ENCODE measurements at places on chromosomes 1 and 21.

DNA sequence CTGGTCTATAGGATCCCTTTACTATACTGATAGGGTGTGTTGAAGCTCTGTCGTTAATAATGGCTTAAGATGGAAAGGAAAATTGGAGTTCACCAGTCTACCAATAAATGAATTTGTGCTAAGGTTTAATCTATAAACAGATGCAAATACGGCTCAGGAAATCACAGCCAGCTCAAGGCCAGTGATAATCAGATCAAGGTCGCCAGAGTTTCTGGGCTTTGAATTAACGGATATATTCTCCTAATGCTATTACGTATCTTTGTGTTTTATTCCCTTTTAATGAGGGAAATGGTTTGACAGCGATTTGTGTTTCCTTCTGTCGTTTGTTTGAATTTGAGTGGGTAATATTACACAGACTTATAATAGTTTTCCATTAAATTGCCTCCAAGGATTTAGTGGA is 279.6 kb downstream of the BACH1 start:
- DNase-seq: no peak

DNA sequence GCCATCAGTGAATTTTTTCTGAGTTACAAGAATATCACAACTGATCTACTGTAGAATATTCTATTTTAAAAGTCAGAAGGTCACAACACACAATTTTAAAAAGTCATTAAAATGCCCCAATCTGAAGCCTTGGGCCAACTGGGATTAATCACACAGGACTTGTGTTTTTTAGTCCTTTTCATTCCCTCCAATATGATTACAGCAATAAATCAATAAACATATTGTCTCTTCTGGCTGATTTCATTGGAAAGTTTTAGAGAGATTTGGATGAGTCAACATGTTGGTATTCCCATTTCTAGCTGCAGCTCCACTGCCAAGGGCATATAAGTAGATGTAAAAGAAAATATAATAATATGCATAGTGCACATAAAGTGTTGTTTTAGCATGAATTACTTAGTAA is 85.8 kb downstream of the NIBAN1 start:
- no peak for DNase-seq

DNA sequence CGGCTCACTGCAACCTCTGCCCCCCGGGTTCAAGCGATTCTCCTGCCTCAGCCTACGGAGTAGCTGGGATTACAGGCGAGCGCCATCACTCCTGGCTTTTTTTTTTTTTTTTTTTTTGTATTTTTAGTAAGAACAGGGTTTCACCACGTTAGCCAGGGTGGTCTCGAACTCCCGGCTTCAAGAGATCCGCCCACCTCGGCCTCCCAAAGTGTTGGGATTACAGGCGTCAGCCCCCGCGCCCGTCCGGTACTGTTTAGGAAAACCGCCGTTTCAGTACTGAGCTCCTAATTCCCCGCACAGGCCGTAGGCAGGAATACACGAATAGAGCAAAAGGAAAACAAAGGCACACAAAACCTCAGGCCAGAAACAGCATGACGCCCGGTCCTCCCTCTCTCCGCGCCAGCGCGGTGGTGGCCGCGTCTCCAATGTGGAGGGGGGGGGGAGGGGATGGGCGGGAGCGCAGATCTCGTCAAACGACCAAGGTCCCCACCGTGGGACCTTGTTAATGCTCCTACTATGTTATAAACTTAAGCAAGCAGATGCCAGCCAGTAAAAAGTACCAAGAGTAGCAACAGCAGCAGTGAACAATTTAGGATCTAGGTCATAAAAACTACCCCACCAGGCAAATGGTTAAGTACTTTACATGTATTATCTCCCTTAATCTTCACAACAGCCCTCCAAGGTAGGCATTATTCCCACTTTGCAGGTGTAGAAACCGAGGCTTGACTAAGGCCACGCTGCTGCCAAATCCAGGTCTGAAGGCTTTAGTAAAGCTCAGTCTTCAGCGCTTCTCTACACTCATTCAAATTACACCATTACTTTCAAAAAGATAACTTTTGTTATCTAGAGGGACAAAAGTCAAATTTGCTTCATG is 648 bp upstream of the ADAR start:
- no peak for DNase-seq

- DNase-seq: no peak
Measured at GRCh38 chr1:47587891-47588582, 150.2 kb downstream of the FOXD2 start.

DNA sequence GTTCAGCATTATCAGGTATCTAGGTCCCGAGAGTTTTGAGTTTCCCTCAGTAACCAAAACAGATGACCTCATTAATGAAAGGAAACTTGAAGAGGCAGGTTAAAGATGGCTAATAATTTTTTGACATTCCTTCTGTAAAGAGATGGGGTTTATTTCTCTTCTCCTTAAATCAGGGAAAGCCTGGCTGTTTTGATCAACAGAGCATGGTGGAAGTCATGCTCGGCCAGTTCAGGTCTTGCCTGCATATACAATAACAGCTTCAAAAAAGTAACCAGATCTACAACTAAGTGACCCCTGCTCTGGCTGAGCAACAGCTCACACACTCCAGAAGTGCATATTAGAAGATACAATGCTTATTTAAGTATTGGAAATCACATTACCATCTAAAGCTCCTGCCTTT is 36.6 kb upstream of the POU2F1 start:
- no peak for DNase-seq

DNA sequence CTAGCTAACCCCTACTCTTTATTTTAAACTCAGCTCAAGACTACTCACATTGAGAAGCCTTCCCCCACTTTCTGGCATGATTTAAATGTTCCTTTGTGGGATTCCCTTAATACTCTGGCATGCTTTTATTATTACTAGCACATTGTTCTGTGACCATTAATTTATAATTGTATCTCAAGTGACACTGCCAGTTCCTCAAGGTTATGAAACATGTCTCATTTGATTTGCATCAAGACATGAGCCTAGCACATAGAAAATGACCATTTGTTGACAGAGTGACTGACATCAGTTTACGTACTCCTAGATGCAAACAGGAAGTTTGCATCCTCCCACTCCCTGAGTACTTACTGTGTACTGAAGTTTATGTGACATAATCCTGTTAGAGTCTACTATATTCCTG is 15.2 kb downstream of the RGS4 start:
- no peak for DNase-seq

GRCh38 chr1:245694753-245695195 is 540.0 kb downstream of the KIF26B start:
- DNase-seq: no peak

- DNase-seq: no peak
Measured at GRCh38 chr1:23018661-23019093, 591 bp upstream of the KDM1A start.

DNA sequence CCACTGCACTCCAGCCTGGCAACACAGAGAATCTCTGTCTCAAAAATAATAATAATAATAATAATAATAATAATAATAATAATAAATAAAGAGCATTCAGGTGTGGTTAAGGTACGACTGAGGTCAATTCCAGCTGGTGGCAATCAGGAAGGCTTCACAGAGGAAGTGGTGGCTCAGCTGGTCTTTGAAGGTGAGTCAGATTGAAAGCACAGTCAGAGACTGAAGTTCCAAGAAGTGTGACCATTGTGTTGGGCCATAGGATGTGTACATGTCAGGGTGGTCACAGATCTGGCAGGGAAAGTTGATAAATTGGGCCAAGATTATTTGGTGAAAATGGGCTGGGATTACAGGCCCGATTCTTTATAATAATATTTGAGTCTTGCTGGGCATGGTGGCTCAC is 31.0 kb upstream of the MED18 start:
- no peak for DNase-seq

GRCh38 chr1:121522061-121522759 is 337.4 kb downstream of the SRGAP2C start:
- DNase-seq: no peak

GRCh38 chr1:2429780-2430591 is 17.6 kb upstream of the PEX10 start:
- DNase-seq: no peak

DNA sequence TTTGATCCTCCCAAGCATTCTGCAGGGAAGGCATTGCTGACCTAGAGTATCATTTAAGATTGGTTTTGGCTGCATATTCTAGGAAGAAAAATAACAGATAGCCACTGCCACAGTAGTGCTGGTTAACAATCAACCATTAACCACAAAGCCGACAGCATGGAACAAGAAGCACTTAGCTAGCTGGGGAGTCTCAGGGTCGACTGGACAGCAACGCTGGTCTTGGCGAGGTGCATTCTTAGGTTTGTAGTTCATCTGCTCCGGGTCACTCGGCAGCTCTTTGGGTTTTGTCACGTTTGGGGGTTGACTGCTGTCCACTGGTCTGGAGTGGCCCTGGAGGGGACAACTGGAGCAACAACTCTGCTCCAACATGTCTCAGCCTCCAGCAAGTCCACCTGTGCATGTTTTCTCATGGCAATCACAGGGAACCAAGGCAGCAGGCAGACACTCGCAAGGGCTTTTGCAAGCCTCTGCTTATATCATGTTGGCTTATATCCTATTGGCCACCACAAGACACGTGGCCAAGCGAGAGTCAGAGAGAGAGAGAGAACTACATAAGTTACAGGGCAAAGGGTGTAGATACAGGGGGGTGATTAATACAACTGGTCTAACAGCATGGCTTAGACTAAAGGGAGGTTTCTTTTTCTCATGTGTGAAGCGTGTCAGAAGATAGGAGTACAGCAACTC is 99.5 kb downstream of the LACTBL1 start:
- no peak for DNase-seq

DNA sequence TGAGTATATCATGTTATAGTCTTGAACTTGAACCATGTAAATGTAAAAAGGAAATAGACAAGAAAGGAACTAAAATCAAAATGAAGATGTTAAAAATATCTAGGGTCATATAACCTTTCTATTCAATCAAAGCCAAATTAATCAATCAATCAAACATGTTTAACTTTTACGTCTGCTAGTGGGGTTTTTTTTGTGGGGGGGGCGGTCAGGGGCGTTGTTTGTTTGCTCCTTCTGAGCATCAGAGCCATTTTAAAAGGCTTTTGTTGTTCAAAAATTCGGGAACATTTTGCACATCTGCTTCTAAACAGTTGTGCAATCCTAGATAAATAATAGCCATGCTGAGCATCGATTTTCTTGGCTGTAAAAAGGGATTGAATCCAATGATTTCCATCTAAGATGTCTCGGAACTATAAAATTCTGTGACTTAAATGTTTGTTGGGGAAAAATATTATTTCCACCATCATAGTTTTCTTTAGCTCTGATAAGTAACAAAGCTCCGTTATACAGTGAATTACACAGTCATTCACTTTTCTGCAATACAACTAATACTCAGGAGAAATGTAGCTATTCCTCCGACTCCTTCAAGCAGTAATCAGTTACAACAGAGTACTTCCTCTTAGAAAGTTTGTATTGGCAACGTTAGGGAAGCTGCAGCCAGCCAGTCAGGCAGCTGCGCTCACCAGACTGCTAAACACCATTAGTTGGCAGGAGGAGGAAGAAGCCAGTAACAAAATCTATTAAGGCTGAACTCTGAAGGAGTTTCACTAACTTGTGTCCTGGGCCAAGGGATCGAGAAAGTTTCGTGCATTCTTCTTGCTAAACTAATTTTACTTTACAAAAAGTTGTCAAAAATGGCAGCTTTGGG is 2.2 kb downstream of the SPATA6 start:
- DNase-seq: no peak

DNA sequence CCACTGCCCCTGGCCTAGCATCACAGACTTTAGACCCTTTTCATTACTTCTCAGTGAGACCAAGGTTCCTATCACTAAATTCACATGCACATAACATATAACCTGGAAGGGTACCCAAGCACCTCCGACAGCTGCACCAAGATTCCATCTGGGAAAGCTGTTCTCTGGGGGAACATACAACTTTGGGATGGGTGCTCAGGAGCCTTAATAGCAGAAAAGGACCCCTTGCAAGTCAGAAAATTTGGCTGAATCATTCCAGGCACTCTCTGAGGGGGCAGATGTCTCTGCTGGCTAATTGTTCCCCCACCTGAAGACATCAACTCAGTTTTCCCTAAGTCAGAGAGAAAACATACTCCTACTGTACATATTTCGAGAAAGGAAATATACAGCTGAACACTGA is 41.3 kb upstream of the PSEN2 start:
- no peak for DNase-seq

DNA sequence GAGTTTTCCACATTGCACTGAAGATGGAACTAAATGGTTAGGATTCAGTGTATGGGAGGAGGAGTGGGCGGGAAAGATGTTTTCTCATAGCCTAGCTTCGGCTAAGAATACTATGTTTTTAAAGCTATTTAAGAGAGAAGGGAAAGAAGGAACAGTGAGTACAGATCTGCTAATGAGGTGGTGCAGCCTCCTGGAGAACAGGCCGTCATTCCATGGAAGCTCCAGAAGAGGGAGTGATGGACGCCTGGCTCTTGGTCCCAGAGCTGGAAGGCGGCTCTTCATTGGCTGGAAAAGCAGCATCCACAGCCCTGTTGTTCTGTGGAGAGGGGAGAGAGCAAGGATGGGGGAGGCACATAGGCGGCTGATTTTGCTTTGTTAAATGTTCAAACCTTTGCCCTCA is 6.9 kb downstream of the CAMK1G start:
- no peak for DNase-seq

- no peak for DNase-seq
Measured at GRCh38 chr1:119935915-119936314, 39.6 kb upstream of the ADAM30 start.

- DNase-seq: no peak
Measured at GRCh38 chr1:40264354-40264781, 6.3 kb downstream of the ZMPSTE24 start.

DNA sequence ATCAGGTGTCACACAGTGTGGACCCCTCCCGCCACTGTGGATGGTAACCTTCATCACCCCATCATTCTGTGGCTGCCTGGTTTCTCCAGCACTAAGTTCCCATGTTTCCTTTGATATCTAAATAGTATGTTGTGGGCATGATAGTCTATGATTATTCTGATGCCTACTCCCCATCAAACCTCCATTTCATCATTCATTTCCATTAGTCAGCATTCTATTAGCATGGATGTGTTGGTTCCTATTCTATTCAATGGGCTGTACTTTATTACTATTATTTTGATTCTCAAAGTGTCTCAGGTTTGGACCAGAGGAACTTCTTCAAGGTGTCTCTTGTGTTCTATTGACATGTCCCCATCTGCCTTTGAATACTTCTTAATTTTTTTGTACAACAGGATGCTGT is 112.0 kb downstream of the DISC1 start:
- no peak for DNase-seq

GRCh38 chr1:116486424-116486823 is 84.4 kb downstream of the CD58 start:
- no peak for DNase-seq

GRCh38 chr1:39922251-39922688 is 20.6 kb upstream of the MYCL start:
- DNase-seq: no peak

DNA sequence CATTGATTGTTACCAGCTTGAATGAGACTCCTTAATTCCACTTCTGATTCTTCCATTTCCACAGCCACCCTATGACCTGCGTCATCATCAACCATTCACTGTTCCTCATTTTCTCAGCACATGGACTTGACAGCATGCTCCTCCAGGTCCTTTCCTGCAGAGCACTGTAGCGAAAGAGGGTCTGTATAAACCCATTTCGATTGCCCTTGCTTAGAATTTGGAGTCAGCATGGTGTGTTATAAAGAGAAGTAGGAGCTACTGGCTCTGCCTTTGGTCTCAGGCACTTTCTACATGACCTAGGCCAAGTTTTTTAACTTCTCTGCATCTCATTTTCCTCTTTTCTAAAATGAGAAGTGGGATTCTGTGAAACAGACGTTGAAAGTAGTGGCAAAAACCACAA is 133.8 kb downstream of the AK5 start:
- no peak for DNase-seq

GRCh38 chr21:44455524-44456213 is 359 bp downstream of the LRRC3 start:
- no peak for DNase-seq

GRCh38 chr1:164617377-164618201 is 58.6 kb downstream of the PBX1 start:
- no peak for DNase-seq
